NCI-H510A (cell line): ENCODE measurements at places on chromosomes 3 and 15.

GRCh38 chr15:41543521-41543870 lies 561 bp downstream of the RPAP1 start:
- no peak for DNase-seq

DNA sequence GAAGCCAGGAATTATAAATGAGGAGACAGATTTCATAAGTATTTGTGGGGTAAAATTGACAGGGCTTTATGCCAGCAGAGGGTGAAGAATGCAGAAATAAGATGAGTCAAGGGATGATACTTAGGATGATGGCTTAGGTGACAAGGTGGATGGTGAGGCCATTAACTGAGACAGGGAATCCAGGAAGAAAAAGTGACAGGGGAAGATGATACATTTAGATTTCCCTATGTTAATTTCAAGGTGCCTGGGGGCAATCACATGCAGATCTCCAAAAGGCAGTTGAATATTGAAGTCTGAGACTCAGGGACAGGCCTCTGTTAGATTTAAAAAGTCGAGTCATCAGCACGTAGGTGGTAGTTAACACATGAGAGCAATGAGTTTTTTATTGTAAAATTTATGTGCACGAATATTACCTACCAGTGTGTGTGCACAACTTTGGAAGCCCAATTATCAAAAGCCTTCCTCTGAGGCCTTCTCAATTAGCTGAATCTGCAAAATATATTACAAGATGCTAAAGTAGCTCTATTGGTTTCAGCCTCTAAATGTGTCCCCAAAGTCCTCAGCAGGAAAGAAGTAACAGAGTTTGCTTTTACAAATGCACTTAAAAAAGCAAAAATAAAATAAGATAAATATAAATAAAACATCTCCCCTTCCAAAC lies 67.9 kb upstream of the CHL1 start:
- DNase-seq: no peak

DNA sequence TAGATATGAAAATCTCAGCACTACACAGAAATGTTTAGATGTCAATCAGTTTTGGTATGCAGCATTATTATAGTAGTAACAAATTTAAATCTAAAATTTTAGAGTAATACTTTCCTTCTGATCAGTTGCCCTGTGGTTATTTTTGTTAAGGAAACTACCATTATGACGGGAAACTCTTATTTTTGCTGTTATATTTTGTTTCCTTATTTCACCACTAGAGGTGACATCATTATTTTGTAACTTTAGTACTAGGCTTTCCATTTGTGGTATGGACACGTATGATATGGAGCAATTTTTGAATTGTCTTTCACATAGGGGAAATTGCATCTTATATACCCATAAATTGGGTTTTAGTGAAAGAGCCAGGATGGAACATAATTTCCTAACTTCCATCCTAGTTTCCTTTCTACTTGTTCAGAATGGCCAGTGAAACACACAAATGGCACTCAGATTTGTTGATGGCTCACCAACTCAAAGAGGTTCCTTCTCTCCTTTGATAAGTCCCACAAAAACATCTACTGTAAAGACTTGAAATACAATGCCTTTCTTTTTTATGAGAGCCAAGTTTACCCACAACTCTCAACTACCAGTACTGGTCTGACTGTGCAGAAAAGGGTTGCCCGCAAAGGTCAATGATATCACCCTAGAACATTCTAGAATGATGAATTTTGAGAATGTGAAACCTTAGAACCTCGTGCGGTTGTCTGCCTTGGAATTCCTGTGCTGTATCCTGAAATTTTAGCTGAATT lies 19.4 kb upstream of the PPP4R2 start:
- DNase-seq: no peak

- no peak for DNase-seq
These were observed 32.9 kb downstream of the PIK3CA start for GRCh38 chr3:179181021-179181472.

- no peak for DNase-seq
These were observed 280.1 kb upstream of the RASGRP1 start for GRCh38 chr15:38844736-38845135.

- no peak for DNase-seq
These were observed 244.1 kb upstream of the PDZRN3 start for GRCh38 chr3:73868688-73869315.

- DNase-seq: no peak
These were observed 20.3 kb upstream of the TNIK start for GRCh38 chr3:171480526-171480925.

DNA sequence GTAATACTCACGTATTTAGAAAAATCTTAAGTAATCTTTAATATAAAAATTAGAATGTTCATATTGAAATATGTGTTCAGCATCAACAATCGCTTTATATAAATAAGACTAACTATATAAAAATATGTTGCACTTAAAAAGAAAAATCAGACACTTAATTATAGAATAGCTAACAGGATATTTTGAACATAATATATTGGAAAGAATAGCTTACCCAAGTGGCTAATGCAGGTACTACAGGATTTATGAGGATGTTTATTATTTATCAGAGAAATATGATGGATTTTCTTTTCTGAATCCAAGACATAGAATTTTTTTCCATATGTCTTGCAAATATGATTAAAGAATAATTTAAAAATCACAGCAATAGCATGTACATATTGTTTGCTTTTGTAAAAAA lies 567.9 kb upstream of the GBE1 start:
- DNase-seq: no peak

DNA sequence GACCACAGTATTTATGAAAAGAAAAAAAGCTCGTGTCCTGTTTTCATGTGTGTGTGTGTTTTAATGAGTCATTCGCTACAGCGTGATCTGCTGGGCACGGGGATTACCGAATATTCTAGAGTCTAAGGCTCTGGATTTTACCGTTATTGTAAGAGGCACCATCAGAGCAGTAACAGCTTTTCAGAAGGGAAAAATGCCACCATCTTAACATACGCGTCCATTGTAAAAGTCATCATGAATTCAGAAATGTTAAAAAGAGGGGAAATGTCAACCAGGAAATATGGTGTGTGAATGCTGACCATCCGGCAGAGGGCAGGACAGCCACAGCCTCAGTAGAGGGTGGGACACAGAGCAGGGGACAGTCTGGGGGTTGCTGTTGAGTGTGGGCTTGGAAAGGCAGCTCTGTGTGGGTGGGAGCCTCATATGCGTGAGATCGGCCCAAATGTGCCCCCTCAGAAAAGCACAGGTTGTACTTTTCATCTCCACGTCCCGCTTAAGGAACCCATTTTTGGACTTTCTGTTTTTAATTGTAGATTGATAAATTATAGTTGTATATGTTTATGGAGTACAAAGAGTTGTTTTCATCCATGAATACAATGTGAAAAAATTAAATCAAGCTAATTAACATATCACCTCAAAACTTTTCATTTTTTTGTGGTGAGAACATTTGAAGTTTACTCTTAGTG lies 69.6 kb downstream of the ASB7 start:
- DNase-seq: no peak

DNA sequence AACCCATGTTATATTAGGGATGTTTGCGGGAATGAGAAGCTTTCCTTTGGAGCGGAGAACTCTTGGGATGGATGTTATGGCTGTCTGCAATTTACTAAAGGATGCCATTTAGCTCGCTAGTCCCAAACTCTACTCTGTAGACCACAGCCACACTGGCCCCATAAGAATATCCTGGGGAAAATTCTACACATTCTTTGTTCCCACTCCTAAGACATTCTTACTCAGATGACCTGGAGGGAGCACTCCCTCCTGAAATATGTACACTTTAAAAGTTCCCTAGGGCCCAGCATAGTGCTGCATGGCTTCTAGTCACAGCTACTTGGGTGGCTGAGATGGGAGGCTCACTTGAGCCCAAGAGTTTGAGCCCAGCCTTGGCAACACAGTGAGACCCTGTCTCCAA lies 288.7 kb upstream of the RORA start:
- no peak for DNase-seq

DNA sequence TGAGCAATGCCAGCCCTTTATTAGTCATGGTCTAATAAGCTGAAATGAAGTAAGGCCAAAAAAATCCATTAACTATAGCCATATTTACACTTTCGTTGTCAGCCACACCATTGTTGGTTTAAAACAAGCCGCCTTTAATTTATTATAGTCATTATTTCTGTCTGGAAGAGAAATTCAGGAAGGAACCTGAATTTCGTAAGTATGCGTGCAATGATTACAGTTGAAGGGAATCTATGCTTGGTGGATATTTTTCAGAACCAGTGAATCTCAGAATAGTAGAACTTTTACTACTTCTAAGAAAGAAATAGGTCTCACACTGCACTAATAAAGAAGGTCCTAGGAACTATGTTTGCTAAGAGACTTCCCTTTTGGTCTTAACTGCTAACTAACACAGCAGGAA lies 59.1 kb downstream of the FAM43A start:
- DNase-seq: no peak

DNA sequence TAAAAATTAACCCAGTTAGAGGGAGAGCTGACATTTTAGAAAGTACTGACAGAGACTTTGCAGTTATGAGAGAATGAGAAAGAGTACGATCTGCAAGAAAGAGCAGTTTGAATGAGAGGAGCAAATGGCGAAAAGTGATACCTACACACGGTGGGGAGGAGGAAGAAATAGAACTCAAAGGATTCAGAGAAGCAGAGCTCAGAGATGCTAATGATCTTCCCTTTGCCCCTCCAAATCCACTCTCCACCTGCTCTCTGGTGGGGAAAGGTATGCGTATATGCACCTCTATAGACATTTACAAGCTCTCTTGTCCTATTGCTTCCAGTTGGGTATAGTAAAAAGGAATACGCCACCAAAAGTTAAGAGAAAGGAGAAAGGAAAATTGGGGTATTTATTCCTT lies 123.3 kb upstream of the TTC14 start:
- DNase-seq: no peak

DNA sequence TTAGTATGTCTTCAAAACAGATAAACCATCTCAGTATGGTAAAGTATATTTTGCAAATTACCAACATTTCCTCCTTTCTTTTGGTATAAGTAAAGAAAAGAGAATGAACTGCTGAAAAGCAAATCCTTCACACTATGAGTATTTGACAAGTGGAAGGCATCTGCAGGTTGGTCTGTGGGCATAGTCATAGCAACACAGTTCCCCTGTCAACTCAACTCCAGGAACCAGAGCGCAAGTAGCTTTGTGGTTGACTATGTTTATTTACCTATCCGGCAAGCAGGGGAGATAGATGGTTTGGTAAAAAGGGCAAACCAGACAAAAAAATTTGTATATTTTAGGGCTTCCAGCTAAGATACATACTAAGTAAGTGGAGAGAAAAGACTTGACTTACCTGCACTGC lies 88.3 kb upstream of the PPIB start:
- DNase-seq: no peak

GRCh38 chr3:143831208-143831607 lies 17.1 kb downstream of the SLC9A9 start:
- DNase-seq: no peak

DNA sequence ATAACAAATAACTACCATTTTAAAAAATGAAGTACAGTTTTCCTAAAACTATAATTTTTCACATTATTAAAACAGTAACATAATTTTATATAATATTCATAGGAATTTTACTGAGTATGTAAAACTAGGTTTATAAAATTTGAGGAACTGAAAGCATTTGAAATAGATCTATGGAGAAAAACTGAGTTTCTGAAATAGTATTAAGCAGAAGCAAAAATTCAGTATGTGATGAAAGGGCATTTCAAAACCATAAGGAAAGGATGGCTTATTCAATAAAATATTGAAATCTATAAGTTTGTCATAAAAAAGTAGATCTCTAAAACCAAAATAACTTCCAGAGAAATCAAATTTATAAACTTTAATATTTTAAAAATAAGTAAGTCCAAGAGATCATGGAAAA lies 53.4 kb downstream of the GBE1 start:
- DNase-seq: no peak

DNA sequence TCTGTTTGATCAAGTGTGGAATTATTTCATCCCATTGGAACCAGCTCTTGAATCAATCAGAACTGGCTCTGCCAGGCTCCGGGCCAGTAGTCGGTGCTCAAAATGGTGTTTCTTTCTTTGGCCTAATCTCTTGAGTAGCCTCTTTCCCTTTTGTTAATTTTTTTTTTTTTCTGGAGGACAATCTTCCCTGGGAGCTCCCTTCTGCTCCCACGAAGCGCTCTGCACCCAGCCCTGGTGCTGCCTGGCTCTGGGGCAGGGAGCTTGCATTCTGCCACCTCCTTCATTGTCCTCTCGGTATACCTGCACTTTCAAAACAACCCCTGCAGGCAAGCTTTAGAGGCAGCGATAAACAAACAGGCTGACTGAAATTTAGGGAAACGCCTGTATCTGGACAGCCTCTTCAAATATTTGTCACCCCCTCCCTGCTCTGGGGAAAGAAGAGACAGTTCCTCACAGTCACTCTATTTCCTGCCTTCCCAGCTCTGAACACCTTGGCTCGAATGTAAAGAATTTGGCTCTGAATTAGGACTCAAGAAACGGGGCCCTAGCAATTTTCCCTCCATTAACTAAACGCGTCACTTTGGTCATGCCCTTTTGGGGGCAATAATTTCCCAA lies 1.1 kb upstream of the THSD4 start:
- no peak for DNase-seq

GRCh38 chr15:79981831-79982455 lies 10.9 kb upstream of the BCL2A1 start:
- no peak for DNase-seq

DNA sequence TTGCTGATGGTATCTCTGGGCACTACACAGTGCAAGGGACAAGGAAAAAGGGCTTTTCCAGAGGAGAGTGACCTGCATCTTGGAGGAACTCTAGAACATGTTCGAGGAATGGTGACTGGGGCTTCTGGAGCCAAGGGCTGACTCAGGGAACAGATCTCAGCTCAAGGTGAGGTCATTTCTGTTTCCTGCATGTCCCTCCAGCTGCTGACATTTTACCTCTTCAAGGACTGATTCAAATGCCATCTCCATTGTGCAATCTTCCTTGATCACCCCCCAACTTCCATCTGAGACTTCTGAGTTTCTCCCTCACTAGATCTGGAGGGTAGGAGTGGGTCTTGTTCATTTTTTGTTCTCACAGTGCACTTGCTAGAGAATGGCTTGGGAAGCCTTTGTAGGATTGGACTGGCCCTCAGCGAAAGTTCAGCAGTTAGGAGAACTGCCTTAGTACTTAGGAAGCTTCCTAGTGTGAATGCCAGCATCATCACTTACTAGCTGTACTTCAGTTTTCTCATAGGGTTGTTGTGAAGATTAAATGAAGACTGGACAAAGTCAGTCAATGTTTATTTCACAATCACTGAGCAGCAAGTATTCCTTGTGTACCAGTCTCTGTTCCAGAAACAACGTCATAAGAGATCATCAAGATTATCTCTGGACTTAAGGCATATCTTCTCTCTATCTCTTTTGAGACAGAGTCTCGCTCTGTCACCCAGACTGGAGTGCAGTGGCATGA lies 2.6 kb upstream of the IDH3A start:
- DNase-seq: no peak

- DNase-seq: no peak
These were observed 69.5 kb upstream of the KCNAB1 start for GRCh38 chr3:156050918-156051317.

- no peak for DNase-seq
These were observed 81.2 kb downstream of the SRGAP3 start for GRCh38 chr3:9168241-9168741.
